ENCODE measurements at places on chromosomes 7 and 10.

- DNase-seq, result no peak
Observed at GRCh38 chr10:79434821-79435251, 10.6 kb downstream of the ZCCHC24 start.

GRCh38 chr10:30820261-30820991 lies 190.9 kb upstream of the LYZL2 start:
- DNase-seq, result no peak

DNA sequence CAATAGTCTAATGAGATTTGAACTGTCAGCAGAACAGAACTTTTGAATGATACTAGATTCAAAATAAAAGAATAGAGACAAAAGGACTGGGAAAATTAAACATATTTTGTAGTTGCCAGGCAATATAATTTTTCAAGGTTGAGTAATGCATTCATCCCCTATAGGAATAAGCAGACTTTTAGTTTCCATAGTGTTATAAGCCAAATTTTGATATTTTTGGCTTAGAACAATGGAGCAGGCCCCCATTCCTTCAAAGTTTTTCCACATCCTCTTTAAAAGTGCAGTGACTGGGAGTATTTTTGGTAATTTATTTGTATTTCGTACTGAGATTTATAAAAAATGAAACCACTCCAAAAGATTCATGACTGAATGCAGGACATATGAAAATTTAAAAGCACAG lies 24.0 kb downstream of the MEOX2 start:
- DNase-seq, result no peak

DNA sequence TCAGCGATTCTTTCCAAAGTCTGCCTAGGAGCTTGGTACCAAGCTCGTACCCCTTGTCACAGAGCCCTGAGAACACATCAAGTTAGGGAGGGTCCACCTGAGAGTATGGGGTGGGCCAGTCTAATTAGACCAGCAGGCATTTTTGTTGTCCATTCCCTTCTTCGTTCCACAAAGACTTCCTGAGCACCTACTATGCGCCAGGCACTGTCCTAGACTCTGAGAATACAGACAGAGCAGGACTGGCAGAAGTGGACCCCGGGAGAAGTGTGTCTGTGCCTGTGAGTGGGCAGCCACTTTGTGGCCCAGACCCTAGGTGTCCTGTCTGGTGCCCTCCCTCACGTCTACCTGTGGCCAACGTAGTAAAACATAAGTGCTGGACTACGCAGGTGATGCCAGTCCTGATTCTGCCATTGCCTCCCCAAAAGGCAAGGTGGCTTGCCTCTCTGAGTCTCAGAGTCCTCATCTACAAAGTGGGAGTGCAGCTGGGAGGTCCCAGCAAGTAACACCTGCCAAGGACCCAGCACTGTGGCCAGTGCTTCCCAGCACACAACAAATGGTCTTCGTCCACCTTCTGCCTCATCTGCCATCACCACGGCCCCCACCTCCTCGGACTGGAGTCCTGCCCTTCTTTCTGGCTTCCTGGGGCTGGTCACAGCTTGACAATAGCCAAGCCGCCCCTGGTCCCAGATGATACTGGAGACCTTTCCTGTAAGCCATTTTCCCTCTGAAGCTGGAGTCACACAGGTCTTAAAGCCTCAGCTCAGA lies 54.3 kb upstream of the DUSP5 start:
- no peak for DNase-seq

DNA sequence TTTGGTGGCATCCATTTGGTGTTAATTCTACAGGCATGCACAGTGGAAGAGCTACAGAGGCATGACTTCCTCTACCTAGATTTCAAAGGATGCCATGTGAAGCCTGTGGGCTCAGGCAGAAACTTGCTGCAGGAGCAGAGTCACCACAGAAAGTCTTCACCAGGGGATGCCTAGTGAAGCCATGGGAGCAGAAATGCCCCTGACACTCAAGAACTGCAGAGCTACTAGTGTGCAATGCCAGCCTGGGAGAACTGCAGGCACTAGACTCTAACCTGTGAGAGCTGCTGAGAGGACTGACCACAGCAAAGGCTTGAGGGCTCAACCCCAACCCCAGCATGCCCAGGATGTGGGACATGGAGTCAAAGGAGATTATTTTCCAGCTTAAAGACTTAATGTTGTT lies 3.9 kb downstream of the OR9A2 start:
- DNase-seq, result no peak

DNA sequence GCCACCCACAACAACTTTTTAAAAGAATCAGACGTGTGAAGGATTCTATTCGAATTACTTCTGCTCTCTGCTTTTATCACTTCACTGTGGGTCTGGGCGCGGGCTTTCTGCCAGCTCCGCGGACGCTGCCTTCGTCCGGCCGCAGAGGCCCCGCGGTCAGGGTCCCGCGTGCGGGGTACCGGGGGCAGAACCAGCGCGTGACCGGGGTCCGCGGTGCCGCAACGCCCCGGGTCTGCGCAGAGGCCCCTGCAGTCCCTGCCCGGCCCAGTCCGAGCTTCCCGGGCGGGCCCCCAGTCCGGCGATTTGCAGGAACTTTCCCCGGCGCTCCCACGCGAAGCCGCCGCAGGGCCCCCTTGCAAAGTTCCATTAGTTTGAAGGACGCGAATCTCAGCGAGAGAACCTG lies 461 bp upstream of the HTRA1 start:
- DNase-seq, result no peak

DNA sequence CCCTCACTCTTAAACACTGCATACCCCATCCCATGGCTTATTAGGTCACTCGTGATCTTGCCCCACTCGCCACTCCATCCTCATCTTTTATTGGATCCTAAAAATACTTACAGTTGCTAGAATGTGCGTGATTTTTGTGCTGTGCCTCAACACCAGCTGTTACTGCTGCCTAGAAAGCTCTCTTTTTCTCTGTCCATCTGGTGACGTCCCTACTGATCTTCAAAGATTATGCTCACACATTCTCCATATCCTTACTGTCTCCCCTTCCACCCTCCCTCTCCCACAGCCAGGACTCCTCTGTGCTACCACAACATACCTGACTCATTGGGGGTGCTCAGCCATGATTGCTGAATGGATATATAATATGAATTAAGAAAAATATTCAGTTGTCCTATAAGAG lies 42.0 kb downstream of the CDK6 start:
- DNase-seq, result no peak
